Stimulated activated CD8-positive, alpha-beta memory T cell treated with anti-CD3 and anti-CD28 coated beads, Interleukin-4, amount 100 ng/mL, for 48 hours (primary cell): ENCODE measurements at places on chromosomes 1 and 21.
A peak's percentile ranks its signal among the peaks of the same experiment; 100 is the strongest.

- no peak for DNase-seq
Measured at GRCh38 chr1:40404670-40405462, 31.3 kb downstream of the SMAP2 start.

DNA sequence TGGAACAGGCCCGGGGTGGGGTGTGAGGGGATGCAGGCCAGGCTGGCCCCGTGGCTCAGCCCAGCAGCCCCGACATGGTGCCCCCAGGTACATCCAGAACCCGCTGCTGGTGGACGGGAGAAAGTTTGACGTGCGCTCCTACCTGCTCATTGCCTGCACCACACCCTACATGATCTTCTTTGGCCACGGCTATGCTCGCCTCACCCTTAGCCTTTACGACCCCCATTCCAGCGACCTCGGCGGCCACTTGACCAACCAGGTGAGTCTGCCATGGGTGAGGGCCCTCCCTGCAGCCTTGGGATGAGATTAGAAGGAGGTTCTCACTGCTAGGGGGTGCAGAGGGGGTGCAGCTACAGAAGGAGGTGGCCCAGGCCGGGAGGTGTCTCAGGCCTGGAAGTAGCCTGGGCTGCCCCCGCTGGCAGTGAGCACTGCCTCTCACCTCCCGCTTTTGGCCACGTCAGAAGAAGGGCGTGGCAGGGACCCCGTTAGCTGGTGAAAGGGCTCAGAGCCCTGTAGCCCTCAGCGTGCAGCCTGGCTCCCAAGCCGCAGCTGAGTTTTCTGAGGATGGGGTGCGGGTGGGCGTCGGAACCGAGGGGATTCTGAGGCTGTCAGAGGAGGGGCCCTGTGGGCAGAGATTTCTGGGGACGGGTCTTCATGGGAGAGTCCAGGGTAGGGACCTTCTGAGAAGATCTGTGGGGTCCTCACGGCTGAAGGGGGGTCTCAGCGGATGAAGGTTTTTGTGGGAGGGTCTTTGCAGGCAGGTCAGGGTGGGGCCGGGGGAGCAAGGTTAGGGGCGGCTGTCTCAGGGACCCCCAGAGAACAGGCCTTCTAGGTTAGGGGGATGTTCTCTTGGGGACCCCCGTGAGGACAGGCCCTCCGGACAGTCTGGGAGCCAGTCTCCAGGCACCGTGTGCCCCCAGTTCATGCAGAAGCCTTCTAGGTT is 10.4 kb downstream of the TTLL10 start:
- no peak for DNase-seq

GRCh38 chr1:84721152-84721551 is 30.9 kb upstream of the SSX2IP start:
- no peak for DNase-seq

- DNase-seq: no peak
Measured at GRCh38 chr1:69082312-69082711, 485.4 kb upstream of the LRRC7 start.

GRCh38 chr1:168136709-168137514 is at the start of gene GPR161:
GPR161 (minus strand) TSS chr1:168136930; CDS start chr1:168104850, 32,080 bp downstream.
- peak; percentile 42 for DNase-seq

GRCh38 chr1:93600663-93601062 is 81.0 kb downstream of the BCAR3 start:
- no peak for DNase-seq

DNA sequence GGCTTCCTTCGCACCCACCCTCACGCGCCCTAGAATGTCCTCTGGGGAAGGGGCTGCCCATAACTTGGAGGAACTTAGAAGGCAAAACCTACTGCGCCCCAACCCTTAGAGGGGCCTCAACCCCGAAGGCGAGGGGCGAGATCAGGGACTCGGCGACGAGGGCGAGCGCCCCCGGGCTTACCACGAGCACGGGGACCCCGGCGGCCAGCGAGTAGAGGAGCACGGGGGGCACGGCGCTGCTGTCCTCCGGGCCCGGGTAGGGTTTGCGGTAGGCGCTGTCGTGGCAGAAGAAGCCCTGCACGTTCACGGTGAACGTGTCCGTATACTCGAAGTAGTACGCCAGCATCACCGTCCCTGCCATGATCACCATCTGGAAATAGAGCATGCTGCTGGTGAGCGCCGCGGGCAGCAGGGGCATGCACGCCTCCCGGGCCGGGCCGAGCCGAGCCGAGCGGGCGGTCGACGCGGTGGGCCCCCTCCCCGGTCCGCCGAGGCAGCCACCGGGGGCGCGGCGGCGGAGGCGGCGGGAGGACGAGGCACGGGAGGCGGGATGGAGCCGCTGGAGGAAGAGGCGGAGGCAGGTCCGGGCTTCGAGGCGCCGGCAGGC is 304 bp downstream of the PLPPR5 start:
- DNase-seq: peak; percentile 32

DNA sequence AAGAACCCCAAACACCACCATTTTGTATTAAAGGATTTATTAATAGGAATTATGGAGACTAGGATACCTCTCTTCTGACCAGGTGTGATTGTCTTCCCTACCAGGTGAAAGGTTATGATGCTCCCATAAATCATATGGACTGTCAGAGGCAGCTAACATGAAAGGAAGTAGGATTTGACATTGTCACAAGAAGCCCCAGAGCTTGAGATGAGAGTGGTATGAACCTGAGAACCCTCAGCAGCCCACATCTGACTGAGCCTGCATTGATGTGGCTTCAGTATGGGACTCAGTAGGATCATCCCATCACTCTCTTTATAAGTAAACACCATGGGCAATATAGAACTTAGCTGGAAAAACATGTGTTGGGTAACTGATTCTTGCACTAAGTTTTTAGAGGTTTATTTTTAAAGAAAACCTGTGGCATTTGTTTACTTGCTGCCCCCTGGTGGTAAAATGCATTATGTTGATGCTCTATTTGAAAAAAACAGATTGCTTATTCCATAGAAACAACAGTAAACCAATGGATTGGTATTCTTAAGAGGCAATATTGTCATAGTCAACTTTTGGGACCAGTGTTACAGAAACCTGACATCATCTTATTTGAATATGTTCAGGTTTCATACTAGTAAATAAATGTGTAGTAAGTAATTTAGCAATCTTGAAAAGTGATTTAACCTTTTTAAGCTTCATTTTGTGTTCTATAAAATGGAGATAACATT is 16.6 kb upstream of the CACYBP start:
- DNase-seq: no peak

DNA sequence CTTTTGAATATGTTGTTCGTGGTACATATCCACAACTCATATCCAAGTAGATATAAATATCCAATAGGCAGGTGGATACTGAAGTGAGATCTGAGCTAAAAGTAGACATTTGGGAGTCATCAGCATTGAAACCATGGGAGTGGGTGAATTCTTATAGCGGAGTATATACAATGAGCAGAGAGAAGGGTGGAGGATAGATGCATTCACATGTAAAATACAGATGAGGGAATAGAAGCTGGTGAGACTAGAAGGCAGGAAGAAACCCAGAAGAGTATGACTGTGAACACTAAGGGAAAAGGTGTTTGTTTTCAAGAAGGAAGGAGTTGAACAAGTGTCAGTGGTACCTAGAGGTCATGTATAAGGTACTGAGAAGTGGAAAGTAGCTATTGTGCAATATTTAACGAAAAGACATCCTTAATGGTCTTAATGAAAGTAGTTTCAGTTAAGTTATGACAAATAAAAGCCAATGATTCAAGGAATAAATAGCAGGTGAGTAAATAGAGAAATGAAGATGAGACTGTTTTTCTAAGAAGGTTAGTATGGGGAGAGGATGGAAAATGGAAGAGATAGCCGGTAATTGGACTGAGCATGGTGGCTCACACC is 181.6 kb upstream of the CACYBP start:
- no peak for DNase-seq

DNA sequence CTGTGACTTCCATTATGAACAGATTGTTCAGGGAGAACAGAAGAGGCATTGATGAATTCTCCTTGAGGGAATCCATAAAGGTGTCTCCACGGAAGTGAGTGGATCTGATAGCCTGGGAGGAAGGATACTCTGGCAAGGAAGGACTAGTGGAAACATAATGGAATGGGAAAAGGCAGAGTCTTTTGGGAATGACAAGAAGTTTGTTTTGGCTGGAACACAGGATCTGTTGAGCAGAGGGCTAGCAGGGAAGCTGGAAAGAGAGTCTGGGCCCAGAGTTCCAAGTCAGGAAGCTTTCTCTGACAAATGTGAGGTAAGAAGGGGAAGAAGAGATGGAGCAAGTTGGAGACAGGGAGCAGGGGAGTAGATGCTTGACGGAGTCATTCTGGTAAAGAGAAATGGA is 8.1 kb downstream of the ADAMTS5 start:
- DNase-seq: no peak

DNA sequence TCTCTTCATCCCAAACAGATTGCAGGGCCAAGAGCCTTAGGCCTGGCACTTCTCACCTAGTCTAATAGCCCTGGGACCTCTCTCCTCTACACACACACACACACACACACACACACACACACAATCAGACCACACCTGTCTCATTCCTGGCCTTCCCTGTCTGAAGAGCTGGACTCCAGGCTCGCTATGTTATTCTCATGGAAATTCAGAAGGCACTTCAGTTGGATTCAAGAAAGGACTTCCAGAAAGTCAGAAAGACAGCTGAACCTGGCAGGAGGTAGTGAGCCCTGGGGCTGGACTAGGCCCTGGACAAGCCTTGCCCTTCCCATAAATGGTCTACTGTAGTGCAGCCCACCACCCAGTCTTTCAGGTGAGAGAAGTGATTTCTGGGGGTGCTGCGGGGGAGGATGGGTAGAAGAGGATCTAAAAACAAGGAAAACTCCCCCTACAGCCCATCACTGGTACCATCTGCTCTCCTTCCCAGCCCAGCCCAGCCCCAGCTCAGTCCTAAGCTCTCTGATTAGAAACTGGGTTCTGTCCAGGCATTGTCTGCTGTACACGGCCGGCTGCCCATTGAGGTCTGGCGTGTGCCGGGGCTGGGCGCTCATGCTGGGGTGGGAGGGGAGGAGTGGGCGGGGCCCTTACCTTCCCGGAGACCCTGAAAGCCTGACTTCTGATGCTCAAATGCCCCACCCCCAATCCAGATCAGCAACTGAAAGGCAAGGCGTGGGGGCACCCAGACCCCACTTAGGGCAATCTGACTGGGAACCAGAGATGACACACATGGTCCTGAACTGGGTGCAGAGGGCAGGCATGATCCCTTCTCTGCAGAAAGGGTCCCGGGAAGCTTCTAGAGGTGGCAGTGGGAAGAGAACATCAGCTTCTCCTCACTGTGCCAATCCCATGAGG is 2.5 kb downstream of the KIF21B start:
- DNase-seq: peak; percentile 69

DNA sequence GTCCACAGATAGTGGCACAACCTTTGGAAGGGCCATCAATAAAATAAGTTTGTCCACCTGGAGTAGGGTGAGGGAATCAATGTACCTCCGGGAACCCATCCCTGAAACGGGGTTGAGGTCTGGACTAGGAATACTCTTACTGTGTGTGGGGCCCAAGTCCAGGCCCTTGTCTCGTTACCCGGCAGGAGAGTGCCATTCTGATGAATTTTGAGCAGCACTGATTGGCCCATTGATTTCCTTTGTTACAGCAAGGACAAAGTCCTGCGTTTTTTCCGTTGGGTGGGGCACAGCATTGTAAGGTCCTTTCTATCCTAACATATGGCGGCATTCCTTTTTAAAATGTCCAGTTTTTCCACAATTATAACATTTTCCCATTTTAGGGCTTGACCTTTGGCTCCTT is 75.2 kb downstream of the AXDND1 start:
- no peak for DNase-seq

GRCh38 chr1:196372896-196373536 is 235.2 kb downstream of the KCNT2 start:
- DNase-seq: no peak

GRCh38 chr1:177302357-177303044 is 131.7 kb downstream of the BRINP2 start:
- DNase-seq: no peak

GRCh38 chr1:29636936-29637335 is 400.6 kb downstream of the PTPRU start:
- no peak for DNase-seq

- DNase-seq: no peak
Measured at GRCh38 chr1:226116673-226117072, 54.2 kb downstream of the H3-3A start.

GRCh38 chr1:177746155-177746554 is 223.7 kb downstream of the SEC16B start:
- no peak for DNase-seq

GRCh38 chr1:232130815-232131480 is 499.0 kb downstream of the SIPA1L2 start:
- DNase-seq: no peak

DNA sequence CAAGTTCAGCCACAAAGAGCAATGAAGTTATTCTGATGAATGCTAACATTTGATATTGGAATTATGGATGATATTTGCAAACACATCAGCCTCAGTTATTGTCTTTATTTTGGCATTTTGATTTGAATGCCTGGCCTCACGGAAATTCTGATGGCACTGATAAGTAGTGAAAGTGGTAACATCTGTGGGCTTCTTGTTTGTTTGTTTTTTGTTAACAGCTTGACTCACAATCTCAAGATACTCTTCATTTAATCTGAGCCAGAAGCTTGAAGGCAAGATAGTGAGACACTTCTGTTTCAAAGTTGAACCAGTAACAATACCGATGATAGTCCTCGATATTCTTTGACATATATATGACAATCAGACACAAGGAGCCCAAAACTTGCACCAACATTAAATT is 182.9 kb upstream of the NFIA start:
- no peak for DNase-seq

DNA sequence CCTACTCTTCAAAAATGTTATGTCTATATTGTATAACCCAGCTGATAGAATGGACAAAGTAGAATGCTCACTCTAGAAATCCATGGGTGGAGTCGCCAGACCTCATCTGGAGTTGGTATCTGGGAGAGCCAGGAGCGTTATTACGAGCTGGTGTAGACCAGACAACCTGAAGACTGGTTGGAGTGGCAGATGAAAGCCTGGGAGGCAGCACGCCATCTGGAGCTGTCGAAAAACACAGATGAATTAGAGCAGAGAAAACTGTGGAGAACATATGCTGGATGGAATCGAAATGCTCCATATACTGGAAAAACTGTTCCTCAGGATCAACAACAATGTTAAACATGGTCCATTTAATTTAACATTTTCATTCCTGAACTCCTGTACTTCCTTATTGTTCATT is 333.6 kb downstream of the KCTD3 start:
- DNase-seq: no peak

GRCh38 chr1:4444086-4444485 is 210.3 kb upstream of the AJAP1 start:
- DNase-seq: no peak

DNA sequence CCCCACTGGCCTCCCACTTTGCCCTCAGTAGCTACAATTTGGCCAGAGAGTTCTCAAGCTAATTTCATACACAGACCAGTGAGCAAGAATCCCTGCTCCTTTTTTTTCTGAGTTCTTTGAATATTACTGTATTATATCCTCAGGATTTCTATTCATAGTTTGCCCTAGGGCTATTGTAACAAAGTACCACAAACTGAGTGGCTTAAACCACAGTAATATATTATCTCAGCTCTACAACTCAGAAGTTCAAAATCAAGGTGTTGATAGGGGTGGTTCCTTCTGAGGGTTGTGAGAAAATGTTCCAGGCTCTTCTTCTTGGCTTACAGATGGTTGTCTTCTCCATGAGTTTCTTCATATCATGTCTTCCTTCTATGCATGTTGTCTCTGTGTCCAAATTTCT is 289.4 kb upstream of the ESRRG start:
- DNase-seq: no peak

- no peak for DNase-seq
Measured at GRCh38 chr1:241531195-241532161, 700 bp upstream of the KMO start.

- DNase-seq: no peak
Measured at GRCh38 chr1:226401355-226402303, 6.3 kb downstream of the PARP1 start.

- DNase-seq: no peak
Measured at GRCh38 chr1:228163007-228163753, 2.4 kb upstream of the IBA57 start.
